ENCODE measurements at places on chromosomes 5 and 9.

- DNase-seq, result no peak
Measured at GRCh38 chr5:103849934-103850333, 287.3 kb upstream of the NUDT12 start.

DNA sequence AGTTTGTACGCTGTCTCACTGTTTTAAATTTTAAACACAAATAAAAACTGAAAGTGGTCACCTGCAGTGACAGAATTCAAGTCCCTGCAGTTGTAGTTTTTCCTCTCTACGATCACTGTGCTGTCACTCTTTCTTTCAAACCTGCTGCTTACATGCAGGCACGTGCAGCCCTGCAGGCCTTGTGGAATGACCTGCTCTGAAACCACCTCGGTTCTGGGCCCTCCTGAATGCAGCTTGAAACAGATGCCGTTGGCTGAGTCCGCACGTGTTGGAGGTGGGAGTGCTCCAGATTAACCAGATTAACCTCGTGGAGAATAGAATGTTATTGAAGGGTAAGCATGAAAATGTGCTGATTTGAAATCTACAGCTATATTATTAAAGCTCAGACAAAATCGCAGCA, 126.0 kb upstream of the ERCC6L2 start:
- no peak for DNase-seq

DNA sequence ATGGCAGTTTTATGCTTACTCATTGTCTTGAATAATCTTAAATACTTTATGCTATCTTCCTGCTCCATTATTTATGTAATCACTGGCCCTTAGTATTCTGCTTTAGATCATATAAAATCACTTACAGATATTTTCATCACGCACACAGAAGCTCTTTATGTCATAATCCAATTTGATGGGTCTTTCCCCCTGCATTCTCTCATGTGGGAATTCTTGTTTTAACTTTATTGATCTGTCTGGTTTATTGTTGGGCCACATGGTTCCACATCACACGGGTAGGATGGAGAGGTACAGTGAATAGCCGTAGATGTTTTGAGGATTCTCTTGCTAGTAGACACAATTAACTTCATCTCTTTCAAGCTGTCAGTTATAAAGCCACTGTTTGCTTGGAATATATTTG, 27.0 kb downstream of the PLPPR1 start:
- DNase-seq, result no peak

- DNase-seq, result no peak
Measured at GRCh38 chr9:96513622-96514021, 63.7 kb downstream of the HABP4 start.

DNA sequence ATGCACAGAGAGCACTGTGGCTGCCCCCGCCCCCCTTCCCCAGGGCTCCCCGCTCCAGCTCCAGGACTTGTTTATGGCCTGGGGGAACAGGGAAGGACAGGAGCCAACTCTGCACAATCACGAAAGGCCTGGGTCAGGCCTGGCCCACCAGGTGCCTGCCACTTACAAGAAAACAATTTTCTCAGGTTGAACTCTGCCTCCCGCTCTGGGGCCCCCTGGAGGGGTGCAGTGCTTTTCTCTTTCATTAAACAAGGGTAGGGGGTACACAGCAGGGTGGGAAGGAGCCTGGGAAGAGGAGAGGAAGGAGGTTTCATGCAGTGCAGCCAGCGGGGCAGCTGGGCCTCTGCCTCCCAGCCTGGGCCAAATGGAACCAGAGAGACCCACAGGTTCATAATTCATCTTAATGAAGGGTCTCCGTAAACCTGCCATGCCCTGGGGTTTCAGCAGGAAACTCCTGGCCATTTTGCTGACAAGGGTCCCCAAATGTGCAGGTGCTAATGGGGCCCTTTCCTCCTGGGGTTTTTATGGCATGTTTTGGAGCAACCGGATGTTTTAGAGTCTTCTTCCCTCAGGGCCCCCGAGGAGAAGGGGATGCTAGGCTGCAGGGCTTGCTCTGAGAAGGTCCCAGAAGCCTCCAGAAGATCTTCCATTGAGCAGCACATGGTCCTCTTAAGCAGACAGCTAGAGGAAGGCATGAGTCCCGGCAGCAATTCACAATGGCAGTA, 219.8 kb downstream of the SLIT3 start:
- no peak for DNase-seq

- peak; percentile 32 for DNase-seq
Measured at GRCh38 chr9:120985819-120986222, 59.2 kb upstream of the TRAF1 start.

GRCh38 chr5:173855162-173855994, 32.8 kb upstream of the CPEB4 start:
- no peak for DNase-seq

- DNase-seq, result peak; percentile 50
Measured at GRCh38 chr5:6081727-6082210, 296.6 kb downstream of the MED10 start.

GRCh38 chr9:33721674-33722358, 73.5 kb upstream of the PRSS3 start:
- DNase-seq, result peak; percentile 75

DNA sequence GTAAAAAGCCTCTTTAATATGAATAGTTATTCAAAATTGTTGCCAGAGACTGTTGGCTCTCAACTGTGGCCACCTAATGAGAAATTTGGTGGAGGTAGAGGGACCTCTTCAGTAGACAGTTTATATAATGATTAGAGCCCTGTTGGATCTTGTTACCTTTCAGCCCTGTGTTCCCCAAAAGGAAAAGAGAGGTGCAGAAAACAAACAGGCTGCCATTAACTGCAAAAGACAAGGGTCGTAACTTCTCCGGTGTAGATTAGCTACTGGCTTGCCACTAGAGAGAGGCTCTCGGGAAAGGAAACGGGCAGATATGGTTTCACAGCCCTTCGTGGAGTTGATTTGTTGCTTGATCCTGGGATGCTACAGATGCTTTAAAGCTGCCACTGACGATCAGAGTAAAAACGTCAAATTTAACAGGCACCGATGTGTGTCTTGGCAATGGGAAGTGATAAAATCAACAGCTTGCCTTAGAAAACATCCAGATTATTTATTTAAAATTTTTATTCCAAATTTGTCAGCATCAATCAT, 7.8 kb downstream of the FST start:
- DNase-seq, result no peak

- DNase-seq, result no peak
Measured at GRCh38 chr5:77066823-77067442, 20.2 kb downstream of the ZBED3 start.

DNA sequence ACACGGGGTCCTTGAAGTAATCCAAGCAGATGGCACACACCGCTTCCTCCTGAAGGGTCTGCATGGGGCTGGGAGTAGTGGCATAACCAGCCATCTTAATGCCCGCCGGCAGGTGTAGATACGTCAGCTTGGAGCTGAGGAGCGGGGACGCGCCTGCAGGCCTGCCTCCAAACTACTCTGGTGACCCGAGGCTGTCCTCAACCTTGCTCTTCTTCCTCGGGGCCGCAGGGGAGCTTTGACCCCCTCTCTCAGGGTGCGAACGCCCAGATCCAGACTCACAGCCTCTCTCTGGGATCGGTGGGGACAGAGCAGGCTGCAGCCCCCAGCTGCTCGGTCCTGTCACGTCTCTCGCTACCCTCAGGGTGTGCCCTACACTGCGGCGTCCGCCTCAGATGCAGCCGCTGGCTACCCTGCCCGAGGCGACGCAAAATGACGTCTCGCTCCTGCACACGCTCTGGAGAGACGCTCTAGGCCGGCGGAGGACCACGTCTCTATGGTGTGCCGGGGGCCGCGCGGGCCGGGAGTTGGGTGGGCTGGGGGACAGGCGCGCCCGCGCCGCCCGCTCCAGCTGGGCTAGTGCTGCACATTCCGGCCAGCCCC, at the start of gene TRIM52:
Gene TRIM52 (minus strand): TSS at position 424 of the 600 bp plus-strand sequence. CDS start 330 bp downstream, at position 94.
- DNase-seq, result no peak

- DNase-seq, result no peak
Measured at GRCh38 chr9:35517131-35517530, 27.2 kb downstream of the RUSC2 start.
